Astrocyte (in vitro differentiated cells and primary cell): ENCODE measurements at places on chromosomes 16 and 17. TPM values are rescaled to one million over a fixed set of nuclear protein-coding genes. Genes with fewer than 3 reads are reported as not detected.

DNA sequence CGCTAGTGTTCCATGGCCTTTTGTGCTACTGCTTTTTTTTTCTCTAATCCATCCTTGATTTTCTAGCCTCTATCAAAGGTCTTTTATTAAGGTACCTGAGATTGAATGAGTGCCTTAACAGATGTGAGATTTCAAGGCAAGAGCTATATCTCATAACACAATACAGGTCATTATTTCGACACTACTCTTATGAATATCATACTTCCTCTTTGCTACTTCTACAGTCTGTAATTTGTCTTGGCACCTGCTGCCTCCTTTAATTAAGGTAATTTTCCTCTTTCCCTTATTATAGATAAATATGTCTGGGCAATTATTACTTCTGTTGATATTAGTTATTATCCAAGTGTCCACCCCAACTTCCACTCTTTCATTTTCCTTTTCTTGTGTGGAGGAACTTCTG lies 5.3 kb downstream of the KRT28 start:
- no peak for DNase-seq
- no peaks in the 10 kb centered on the region for H3K36me3 ChIP-seq
- H3K4me3 ChIP-seq, result no peak overlapping the region
- H3K27me3 ChIP-seq, result peaks cover 26% of the 10 kb centered on the region
- no peaks in the 10 kb centered on the region for H3K4me1 ChIP-seq

DNA sequence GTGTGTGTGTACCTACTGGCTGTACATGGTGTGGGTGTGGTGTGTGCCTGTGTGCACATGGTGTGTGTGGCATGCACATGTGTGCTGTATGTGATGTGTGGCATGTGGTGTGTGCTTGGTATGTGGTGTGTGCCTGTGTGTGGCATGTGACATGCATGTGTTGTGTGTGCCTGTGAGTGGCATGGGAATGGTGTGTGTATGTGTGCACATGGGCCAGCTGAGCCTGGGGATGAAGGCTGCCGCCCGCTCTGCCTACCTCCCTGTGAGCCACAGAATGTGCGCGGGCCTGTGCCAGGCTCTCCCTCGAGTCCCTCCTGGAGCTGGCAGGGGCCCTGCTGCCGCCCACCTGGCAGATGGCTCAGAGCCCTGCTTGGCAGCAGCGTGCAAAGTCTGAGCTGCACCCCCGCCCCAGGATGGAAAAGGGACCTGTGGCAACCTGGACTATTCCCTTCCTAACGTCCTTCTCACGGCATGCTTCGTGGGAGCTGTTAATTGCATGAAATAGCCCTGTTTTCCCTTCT lies 9.3 kb downstream of the PRSS27 start:
- no peak overlapping the region for H3K4me3 ChIP-seq
- no peak overlapping the region for H3K27ac ChIP-seq
- peaks cover 7% of the 10 kb centered on the region for H3K36me3 ChIP-seq
- no peaks in the 10 kb centered on the region for H3K4me1 ChIP-seq
- no peaks in the 10 kb centered on the region for H3K27me3 ChIP-seq
- no peak for DNase-seq

DNA sequence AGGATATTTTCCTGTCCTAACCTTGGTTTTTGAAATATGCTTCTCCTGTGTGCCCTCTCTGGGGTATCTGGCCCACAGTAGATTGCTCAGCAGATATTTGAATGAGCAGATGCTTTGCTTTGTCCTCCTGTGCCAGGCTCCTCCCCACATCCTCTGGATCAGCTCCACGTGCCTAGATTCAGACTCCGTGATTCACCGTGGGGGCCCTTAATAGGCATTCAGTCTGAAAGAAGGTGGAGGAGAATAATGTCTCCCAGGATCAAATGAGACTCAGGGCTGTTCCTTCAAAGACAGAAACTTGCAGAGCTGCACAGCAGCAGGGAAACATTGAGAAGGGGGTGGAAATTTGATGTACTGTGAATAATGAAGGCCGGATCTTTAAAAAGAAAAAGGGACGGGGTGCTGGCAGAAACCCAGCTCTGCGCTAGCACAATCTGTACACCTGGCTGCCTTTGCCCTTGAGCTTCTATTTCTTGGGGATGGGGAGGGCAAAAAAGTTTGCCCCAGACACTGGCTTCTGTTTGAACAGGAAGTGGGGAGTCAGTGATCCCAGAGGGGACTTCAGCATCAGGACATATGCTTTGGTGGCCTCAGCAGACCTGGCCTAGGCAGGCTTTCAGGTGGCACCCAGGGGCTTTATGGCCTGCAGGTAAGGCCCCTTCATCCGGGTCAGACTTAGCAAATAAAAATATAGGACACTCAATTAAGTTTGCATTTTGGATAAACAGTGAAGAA lies 15.9 kb upstream of the SLC12A3 start:
- no peak overlapping the region for H3K4me3 ChIP-seq
- peak; percentile 80 for DNase-seq
- no peaks in the 10 kb centered on the region for H3K27me3 ChIP-seq
- peaks cover 7% of the 10 kb centered on the region for H3K36me3 ChIP-seq
- peak overlapping the region; percentile 82 for H3K27ac ChIP-seq

GRCh38 chr16:24838554-24839266 lies 7.1 kb upstream of the SLC5A11 start:
- no peaks in the 10 kb centered on the region for H3K36me3 ChIP-seq
- H3K4me3 ChIP-seq, result no peak overlapping the region
- H3K4me1 ChIP-seq, result peaks cover 11% of the 10 kb centered on the region
- H3K27ac ChIP-seq, result peak overlapping the region; percentile 48

The NTN1 gene
- total RNA-seq, result 8.6 and 9.8 TPM in 2 replicates

The SUPT6H gene
- 90.1 and 95.9 TPM in 2 replicates for total RNA-seq

DNA sequence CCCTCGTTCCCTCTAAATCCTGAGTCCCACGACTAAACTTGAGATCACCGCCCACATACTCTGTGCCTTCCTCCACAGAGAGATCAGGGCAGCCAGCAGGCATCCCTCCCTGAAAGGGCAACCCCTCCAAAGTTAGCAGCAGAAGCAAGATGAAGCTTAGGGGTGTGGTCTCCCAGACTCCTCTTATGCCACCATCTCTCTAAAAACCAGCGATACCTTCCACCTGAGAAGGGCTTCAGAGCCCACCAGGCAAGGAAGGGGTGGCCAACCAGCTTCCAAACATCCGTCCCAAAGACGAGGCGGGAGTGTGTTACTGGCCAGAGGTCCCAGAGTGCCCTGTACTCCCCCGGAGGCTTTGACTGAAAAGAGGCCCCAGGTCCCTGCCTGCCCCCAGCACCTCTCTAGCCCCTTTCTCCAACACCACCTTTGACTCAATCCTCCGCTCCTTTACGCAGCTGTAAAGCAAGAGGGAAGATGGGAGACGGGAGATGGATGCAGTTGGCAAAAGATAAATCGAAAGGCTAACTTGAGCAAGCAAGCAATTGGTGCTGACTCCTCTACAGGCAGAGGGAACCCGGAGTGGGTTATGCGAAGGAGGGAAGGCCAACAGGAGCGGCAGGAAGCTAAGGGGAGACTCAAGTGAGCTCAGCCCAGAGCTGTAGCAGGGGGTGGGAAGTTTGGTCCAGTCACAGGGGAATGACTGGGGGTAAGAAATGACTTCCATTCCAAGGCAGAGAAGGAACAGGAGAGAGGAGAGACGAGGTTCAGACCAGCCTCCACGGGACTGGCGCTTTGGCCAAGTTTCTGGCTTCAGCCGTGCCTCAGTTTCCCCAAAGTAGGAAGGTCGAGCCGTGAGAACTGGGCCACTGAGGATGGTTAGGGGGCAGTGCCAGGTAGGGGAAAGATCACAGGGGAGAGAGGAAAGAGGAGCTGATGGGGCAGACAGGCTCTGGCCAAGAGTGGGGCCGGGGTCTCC lies 1.0 kb downstream of the ST3GAL2 start:
- no peaks in the 10 kb centered on the region for H3K27me3 ChIP-seq
- peak overlapping the region; percentile 71 for H3K4me3 ChIP-seq
- H3K4me1 ChIP-seq, result peaks cover 34% of the 10 kb centered on the region
